Anterior cingulate cortex (tissue), 58 donors: ENCODE measurements at places on chromosomes 3 and 15.

DNA sequence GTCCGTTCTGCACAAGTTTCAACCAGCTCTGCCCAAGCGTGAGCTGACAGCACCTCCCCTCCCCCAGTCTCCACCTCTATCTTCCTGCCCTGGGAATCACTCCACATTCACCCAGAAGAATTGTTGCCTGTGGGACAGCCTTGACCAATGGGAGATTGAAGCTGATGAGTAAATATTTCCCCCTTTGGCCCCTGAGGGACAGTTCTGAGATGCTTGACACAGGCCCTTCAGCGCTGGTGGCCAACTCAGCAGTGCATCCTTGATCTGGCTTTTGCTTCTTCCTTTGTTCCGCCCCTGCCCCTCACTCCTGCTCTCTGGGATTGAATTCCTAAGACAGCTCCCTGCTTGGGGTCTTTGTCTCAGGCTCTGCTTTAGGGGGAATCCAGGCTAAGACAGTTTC lies 13.1 kb upstream of the SKIC8 start:
- DNase-seq, result no peak

GRCh38 chr3:187629711-187630110 lies 40.5 kb downstream of the SST start:
- no peak for DNase-seq

DNA sequence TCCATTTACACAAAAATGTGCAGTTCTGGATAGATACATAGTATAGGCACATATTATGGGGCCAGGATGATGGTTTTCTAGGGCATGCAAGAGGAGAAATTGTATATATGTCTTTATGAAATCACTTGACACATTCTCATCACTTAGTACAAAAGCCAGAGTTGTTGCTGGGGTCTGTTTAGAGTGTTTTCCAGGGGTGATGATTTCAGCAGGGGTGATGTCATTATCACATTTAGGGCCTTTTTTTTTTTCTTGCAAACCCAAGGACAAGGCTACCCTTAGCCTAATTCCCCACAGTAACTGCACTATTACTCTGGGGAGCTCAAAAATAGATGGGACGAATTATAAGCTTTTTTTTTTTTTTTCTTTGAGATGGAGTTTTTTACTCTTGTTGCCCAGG lies 3.6 kb downstream of the ZNF589 start:
- DNase-seq, result no peak

- DNase-seq, result peak; percentile 74
Measured at GRCh38 chr15:41603941-41604911, 45.2 kb downstream of the TYRO3 start.

DNA sequence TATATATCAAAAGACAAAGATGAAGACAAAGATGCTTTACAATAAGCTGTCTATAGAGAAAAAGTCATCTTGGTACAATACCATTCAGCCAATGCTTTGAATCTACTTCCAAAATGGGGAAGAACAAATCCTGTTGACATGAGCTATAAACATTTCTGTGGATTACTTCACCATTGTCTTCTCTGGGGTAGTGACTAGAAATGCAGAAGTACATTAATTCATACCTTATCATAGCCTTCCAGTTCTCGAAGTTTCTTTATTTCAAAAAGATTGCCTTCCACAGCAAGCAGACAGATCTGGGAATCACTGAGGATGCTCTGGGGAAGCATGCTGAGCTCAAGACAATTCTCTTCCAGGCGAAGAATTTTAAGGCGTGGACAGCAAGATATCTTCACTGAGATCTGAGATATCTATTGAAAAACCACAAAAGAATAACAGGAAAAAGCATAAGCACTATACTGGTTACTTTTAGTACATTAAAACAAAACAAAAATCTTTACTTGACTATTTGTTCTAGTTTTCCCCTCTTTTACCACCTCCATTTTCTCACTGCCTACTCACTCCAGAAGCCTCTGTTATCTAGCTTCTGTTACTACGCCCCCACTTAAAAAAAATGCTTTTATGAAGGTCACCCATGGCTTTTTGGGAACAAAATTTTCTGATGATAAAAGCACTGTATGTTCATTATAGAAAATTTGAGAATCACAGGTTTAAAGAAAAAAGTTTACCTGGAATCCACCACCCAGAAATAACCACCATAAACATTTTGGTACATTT lies 3.6 kb downstream of the LRRC57 start:
- no peak for DNase-seq

- no peak for DNase-seq
Measured at GRCh38 chr15:86872782-86873181, 793.1 kb downstream of the AGBL1 start.

GRCh38 chr3:139377378-139377777 lies 12.1 kb downstream of the COPB2 start:
- no peak for DNase-seq

DNA sequence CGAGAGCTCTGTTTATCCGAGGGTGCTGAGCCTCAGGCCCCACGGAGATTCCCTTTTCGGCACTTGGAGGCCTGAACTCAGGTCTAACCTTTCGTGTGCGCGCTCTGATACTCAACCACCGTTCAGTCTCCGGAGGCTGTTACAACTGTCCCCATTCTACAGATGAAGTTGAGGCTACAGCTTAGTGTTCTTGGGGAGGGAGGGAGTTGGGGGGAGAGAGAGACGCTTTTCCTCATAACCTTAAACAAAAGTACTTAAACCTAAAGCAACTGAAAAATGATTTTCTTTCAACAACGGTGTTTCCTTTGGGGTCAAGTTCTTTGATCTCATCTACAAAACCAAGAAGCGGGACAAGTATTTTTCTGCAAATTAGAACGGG lies 952 bp upstream of the CHST2 start:
- no peak for DNase-seq

- DNase-seq, result no peak
Measured at GRCh38 chr3:69932501-69932900, 67.0 kb upstream of the SAMMSON start.

- DNase-seq, result no peak
Measured at GRCh38 chr3:17233398-17233800, 348.6 kb downstream of the PLCL2 start.

GRCh38 chr3:174397848-174398247 lies 461.3 kb upstream of the NAALADL2 start:
- DNase-seq, result no peak

DNA sequence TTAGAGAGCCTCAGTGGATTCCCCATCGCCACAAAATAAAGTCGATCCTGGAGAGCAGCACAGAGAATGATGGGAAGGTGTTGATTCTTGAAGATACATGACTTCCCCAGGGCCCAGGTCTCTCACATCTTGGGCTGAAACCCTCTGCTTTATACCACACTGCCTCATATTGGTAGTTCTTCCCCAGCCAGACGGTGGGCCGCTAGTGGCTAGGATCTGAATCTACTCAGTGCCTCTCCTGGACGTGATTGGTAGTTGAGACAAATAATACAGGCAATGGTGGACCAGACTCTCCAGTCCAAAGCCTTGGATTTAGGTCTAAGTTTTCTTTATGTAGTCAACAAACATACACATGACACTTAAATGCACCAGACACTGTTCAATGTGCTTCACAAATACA lies 49.7 kb downstream of the RAB11A start:
- no peak for DNase-seq

DNA sequence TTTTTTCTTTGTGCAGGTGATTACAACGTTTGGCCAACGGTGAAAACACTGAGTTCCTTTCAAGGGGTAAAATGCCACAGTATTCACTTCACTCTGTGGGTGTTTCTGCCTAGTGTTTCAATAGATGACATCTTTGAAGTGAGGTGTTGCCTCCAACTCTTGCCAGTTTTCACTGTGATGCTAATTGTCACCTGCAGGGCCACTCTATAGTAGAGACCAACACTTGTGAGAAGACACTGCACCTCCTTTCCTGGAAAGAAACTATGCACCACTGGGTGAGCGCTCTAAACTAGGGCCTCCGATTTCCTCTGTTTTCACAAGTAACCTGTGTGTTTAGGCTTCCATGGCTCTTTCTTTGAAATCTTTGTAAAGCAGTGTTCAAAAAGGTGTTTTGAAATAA lies 98.3 kb downstream of the THRB start:
- DNase-seq, result no peak

DNA sequence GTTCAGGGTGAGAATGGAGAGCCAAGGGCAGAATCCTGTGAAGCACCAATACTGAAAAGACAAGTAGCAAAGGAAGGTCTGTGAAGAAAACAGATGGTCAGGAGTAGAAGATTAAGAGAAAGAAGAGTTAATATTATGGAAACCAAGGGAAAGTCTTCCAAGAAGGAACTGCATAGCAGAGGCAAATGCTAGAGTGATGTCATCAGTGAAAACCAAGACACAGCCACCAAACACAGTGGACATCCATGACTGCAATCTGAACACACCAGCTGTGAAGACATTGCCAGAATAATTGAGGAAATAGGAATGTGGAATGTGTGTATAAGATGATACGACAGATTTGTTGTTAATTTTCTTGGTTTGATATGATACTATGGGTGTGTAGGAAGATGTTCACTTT lies 26.8 kb upstream of the ZBTB38 start:
- no peak for DNase-seq

DNA sequence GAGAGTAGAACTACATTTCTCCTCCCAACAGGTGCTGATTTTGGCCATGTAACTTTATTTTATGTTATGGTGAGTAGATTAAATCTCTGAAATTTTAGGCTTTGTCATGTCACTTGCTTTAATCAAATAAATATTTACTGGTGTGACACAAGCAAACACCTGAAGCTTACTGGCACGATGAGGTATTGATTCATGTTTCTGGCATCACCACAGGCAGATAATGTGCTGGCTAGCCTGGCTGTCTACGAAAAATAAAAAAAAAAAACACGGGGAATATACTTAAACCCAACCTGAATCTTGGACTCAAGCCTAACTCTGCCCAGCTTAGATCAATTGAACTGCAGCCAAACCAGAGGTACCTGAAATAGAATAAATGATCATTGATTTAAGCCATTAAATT lies 65.6 kb upstream of the CADM2 start:
- no peak for DNase-seq

- DNase-seq, result no peak
Measured at GRCh38 chr3:17179381-17180205, 294.8 kb downstream of the PLCL2 start.

- no peak for DNase-seq
Measured at GRCh38 chr3:71395927-71396695, 187.4 kb downstream of the FOXP1 start.

DNA sequence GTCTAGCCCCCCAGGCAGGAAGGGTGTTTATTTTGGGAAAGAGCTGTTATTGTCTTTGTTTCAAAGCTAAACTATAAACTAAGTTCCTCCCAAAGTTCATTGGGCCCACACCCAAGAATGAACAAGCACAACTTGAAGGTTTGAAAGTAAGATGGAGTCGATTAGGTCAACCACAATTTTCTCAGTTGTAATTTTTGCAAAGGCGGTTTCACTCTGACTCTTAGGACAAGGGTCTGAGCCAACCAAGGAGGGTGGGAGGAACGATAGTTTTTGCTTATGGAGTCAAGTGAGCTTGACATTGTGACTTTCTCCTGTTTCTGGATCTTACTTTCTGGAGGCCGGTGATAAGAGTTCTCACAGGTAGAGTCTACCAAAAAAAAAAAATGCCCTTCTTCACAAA lies 5.8 kb upstream of the ZNF770 start:
- DNase-seq, result no peak

DNA sequence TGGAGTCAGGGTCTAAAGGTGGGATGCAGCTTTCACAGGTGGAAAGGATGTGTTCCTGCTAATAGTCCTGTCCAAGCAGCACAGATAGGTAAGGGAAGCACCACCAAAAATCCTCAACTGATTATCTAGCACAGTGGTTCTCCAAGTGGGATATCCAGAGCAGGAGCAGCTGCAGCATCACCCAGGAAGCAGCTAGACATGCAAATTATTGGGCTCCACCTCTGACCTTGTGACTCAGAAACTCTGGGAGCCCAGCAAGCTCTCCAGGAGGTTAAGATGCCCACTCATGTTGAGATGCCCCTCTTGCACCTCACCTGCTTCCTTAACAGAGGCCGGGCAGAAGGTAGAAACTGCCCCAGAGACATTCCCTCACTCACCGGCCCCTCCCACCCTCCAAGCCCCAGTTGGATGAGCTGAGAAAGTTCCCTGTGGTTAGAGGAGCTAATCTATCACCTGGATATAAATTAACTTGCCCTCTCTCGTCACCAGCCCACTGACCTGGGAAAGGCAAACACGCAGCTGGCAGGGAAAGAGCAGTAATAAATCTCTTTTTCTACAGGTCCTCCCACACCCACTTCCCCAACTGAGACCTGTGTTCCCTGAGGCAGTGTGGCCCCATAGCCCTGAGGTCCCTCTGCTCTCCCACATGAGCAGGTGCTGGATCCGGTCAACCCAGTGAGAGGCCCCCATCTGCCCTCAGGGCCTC lies 39.3 kb downstream of the ADCY5 start:
- DNase-seq, result no peak

DNA sequence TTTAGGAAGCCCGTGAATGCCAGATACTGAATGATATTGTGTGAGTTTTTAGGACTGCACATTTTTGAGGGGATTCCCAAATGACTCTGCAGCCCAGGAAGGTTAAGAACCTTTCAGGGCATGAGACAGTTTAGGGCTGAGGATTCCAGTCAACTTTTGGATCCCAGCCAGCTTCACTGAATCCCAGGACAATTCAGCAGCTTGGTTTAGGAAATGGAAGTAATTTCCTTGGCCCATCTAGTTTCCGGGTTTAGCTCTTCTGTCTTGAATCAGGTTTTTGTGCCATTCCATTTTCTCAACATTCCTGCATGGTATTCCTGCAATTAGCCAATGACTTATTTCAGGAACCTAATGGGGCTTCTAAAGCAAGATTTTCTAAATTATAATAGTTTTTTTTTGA lies 253.9 kb downstream of the LSAMP start:
- no peak for DNase-seq

DNA sequence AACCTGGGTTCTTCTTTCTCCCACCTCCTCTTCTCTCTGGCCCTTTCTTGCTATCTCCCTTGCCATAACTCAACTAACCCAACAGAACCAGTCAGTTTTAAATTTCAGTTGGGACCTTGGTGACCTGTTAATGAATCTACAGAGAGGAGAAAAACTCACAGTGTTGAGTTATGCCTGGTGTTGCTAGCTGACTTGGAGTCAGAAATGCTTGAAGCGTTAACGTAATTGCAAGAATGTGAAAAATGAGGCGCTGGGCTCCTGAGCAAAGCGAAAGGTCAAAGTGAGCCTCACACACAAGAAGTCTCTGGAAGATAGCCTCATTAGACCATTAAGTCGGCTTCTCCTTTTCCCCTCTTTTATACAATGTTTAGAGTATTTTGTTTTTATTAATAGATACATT lies 18.4 kb downstream of the MEIS2 start:
- no peak for DNase-seq

- DNase-seq, result no peak
Measured at GRCh38 chr3:49161808-49162530, 4.2 kb downstream of the CCDC71 start.

DNA sequence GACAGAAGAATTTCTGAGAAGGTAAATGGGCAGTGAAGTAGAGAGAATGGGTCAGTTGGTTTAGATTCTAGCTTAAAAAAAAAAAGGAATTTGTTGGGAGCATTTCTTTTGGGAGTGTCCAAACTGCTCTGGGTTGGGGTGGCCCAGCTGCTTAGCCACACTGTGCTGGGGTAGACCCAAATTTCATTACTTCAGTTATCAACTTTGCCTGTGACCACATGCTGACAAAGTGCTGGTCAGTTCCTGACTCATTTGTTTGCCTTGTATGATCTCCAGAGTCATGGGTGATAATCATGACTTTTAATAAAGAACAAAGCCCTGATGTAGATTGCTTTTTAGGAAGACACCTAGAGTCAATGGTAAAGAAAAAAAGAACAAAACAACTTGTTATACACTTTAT lies 121.5 kb upstream of the FGF7 start:
- no peak for DNase-seq

- DNase-seq, result peak; percentile 41
Measured at GRCh38 chr15:77630956-77631744, 1.6 kb downstream of the LINGO1 start.
